ENCODE measurements at places on chromosomes 4 and X.

DNA sequence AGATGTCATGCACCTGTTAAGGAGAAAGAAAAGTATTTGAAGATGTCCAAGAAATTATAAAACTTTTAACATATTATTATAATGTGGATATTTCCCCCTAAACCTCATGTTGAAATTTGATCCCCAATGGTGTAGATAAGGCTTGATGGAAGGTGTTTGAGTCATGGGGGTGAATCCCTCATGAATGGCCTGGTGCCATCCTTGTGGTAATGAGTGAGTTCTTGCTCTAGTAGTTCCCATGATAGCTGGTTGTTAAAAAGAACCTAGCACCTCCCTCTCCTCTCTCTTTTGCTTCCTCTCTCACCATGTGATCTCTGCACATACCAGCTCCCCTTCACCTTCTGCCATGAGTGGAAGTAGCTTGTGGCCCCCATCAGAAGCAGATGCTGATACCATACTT, 176.6 kb upstream of the NR3C2 start:
- peak; percentile 10 for DNase-seq

- DNase-seq = no peak
Observed at GRCh38 chrX:54891573-54891972, 29.1 kb upstream of the TRO start.

DNA sequence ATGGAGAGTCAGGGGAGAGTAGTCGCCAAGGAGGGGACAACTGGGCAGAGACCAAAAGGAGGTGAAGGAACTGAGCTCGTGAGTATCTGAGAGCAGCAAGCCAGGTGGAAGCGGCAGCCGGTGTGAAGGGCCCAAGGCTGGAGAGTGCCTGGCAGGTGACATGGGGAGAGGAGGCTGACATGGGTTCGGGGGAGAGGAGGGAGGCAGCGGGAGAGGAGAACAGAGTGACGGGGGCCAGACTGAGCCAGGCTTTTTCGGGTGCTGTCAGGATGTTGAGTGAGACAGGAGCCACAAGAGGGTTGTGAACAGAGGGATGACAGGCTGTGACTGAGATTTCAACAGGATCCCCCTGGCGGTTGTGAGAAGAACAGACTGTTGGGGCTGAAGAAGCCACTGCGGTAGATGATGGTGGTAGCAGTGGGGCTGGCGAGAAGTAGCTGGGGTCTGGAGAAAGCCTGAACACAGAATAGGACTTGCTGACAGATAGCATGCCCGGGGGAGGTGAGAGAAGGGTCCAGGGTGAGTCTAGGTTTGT, 5.7 kb downstream of the ELK1 start:
- no peak for DNase-seq

- no peak for DNase-seq
Observed at GRCh38 chr4:47972181-47972580, 44.3 kb downstream of the CNGA1 start.

GRCh38 chrX:317424-318067, 1.1 kb downstream of the GTPBP6 start:
- no peak for DNase-seq

GRCh38 chrX:115459883-115460880, 100.8 kb upstream of the PLS3 start:
- DNase-seq = peak; percentile 44

GRCh38 chr4:11201256-11201655, 227.4 kb downstream of the HS3ST1 start:
- DNase-seq = no peak

- DNase-seq = no peak
Observed at GRCh38 chr4:97585274-97585673, 558.0 kb downstream of the STPG2 start.

GRCh38 chr4:2732526-2732925, 23.6 kb downstream of the TNIP2 start:
- DNase-seq = no peak

- DNase-seq = no peak
Observed at GRCh38 chr4:10963241-10963640, 278.7 kb upstream of the CLNK start.

- no peak for DNase-seq
Observed at GRCh38 chrX:16454926-16455325, 195.0 kb upstream of the S100G start.

DNA sequence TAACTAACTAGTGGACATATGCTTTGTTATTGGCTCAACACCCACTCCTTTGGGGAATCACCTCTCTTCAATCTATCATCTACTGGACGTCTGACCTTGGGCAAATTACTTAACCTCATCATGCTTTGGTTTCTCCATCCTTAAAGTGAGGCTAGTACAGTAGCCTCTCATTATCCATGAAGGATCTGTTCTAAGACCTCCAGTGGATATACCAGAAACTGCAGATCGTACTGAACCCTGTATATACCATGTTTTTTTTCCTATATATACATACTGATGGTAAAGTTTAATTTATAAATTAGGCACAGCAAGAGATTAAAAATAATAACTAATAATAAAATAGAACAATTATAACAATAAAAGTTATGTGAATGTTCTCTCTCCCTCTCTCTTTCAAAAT, 56.2 kb downstream of the HMGB3 start:
- no peak for DNase-seq

DNA sequence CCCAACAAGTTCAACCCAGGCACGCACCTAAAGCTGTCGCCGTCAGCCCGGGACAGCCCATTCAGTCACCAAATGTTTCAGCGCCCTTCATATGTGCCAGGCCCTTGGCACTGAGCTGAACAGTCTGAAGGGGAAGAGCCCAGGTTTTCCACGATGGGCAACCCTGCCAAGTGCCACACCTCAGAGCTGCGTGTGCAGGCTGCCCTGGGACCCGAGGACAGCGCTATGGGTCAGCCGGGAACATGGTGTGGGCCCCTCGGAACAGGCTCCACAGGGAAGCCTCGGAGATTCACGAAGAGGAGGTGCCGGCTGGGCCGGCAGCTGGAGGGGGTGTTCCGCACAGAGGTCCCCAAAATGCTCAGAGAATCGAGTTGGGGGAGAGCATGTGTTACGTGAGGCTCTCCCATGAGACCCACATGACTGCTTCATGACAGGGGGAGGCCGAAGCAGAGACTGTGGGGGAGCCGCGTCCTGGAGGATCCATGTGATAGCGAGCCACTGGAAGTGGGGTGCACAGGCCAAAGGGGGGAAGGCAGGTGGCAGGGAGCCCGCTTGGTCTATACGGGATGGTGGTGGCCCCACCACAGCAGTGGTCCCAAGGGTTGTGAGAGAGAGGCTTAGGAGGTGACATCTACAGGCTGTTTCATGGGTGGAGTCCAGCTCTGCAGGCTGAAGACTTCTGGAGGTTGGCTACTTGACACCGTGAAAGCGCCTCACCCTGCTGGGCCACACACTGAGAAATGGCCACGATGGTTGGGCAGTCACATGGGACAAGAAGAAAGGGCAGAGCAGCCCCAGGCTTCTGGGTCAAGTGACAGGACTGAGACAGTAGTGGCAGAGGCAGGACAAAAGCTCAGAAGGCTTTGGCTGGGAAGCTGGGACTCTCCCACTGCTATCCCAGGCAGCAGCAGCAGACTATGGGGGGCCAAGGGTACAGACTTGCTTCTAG, 14.2 kb downstream of the BCAP31 start:
- DNase-seq = no peak

- DNase-seq = no peak
Observed at GRCh38 chr4:10461091-10461849, 4.0 kb upstream of the ZNF518B start.

DNA sequence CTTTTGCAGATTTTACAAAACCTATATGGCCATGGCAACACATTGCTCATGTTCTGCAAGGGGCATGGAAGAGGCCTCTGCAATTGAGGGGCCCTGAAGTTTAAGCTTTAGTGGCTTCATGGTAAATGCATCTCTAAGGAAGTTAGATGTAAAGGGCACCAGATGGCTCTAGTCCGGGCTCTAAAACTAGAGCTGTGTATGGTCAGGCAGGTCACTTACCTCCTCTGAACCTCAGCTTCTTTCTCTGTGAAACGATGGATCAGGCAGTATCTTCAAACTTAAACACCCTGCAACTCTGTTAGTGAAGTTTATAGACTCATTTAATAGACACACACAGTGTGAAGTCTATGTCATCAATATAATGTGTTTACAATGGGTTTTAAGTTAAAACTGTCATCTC, 10.0 kb downstream of the MAGEB17 start:
- no peak for DNase-seq

DNA sequence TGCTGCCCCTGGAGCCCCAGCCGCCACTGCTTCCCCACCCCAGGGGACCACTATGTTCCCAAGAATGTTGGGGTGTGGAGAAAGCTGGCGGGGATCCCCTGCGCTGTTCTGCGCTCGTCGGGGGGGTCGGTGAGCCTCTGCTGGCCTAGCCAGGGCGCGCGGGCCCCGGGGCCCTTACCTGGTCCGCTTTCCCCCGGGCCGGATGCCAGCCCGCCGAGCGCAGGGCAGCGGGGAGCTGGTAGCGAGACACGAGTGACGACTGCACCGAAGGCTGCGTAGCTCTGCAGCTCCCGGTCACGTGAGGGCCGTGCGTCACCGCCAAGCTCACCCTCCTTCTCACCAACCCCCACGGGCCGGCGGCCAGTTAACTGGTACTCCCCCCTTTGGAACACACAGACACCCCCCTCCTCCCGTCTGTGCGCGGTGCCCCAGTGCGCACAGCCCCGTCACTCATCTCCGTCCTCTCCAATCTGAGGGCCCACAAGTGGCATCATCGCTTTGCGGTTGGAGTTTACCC, at the start of gene BEX1:
Gene BEX1, minus strand, starts transcription at position 254 of the 517 bp plus-strand sequence. CDS start 897 bp downstream, outside the sequence.
- no peak for DNase-seq
